ENCODE measurements at places on chromosomes 5 and 9.

DNA sequence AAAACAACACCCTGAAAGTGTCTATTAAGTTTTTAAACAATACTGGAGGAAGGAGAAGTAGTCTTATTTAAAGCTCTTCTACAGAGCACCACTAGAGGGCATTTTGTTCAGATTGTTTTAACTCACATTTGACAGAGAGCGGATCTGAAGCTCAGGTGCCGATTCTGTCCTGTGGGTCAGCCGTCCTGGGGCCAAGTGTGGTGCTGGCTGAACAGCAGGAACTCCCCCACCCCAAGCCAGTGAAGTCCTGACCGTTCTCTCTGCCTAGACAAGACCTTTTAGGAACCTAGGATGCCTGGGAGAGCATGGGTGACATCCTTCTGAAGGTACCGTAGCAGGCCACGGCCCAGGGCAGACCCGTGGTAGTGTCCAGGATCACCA, 3.9 kb downstream of the EXOC3 start:
- DNase-seq: peak; percentile 71

DNA sequence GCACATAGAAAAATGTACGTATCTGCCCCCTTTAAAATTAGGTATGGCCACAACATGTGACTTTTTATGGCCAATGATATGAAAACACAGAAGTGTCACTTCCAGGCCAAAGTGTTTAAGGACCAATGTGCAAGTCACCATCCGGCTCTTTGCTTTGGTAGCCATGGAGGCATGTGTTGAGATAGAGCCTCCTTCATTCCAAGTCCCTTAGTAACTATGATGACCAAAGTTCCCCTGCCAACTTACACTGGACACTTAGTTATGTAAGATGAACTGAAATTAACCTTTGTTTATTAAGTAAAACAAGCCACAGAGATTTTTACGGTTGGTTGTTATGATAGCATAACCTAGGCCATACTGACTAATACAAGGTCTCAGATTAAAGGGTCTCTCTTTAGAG, 51.0 kb downstream of the FBN2 start:
- DNase-seq: no peak

- DNase-seq: no peak
Measured at GRCh38 chr5:173719731-173720082, 103.3 kb upstream of the BOD1 start.

GRCh38 chr5:987761-988160, 20.8 kb upstream of the NKD2 start:
- DNase-seq: no peak

DNA sequence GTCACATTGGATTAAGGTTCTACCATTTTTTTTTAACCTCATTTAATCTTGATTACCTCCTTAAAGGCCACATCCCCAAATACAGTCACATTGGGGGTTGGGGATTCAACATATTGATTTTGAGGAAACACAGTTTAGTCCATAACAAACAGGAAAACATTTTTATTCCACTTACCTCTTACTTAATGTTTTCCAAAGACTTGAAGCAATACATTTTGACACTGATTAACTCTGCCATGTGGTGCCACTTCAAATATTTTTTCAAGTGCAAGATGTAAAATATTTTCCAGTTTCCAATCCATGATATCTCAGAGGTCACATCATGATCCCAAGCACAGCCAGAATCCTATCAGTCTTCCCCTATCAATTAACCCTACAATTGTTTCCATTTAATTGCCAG, 548.0 kb downstream of the CSNK1G3 start:
- DNase-seq: no peak

GRCh38 chr5:180117000-180117725, 45.6 kb upstream of the RNF130 start:
- DNase-seq: no peak

- DNase-seq: no peak
Measured at GRCh38 chr5:123776761-123777160, 264.8 kb downstream of the CSNK1G3 start.

GRCh38 chr5:147208134-147208533, 26.7 kb upstream of the STK32A start:
- no peak for DNase-seq

DNA sequence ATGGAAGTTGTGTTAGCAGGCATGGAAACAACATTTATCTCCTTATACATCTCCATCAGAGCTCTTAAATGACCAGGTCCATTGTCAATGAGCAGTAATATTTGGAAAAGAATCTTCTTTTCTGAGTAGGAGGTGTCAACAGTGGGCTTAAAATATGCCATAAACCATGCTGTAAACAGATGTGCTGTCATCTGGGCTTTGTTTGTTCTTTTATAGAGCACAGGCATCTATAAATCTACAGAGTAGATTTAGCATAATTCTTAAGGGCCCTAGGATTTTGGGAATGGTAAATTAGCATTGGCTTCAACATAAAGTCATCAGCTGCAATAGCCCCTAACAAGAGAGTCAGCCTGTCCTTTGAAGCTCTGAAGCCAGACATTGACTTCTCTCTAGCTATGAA, 7.7 kb upstream of the HRCT1 start:
- no peak for DNase-seq

DNA sequence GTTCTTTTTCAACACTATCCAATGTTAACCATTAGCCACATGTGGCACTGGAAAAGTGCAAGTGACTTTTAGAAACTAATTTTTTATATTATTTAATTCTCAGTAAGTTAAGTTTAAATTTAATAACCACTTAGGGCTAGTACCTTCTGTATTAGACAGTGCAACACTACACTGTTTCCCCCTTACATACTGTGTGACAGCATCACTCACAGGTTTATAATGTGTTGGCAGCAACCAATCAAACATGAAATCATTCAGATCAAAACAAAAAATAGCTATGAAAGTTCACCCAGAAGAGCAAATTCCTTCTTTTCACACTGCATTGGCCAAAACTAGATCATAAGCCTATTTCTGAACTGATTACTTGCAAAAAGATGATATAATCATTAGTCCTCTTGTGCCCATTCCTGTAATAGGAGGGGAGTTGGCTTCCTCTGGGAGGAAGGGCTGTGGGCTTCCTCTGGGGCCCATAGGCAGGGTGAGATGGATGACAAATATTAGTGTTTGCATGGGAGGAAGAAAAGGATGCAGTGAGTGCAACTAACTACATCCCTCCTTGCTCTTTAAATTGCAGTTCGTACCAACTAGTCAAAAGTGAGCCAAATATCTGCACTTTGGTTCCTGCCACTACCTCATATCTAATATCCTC, 708.1 kb upstream of the RGMB start:
- no peak for DNase-seq

DNA sequence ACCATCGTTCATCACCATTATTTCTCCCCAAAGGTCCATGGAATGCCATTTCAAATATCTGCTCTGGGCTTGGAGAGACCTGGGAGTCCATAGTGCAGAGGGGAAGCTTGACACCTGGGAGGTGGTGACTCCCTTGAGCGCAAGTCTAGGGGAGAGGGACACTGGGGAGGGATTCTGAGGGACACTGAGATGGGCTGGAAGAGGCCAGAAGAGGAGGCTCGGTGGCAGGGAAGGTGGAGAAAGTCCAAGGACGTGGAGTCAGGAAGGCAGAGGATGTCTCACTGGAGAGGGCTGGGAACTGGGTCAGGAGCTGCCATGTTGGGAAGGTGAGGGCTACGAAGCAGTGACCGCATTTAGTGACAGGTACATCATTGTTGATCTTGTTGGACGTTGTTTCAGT, 160.3 kb upstream of the MVB12B start:
- no peak for DNase-seq

- no peak for DNase-seq
Measured at GRCh38 chr9:20394969-20395368, 227.3 kb downstream of the MLLT3 start.

DNA sequence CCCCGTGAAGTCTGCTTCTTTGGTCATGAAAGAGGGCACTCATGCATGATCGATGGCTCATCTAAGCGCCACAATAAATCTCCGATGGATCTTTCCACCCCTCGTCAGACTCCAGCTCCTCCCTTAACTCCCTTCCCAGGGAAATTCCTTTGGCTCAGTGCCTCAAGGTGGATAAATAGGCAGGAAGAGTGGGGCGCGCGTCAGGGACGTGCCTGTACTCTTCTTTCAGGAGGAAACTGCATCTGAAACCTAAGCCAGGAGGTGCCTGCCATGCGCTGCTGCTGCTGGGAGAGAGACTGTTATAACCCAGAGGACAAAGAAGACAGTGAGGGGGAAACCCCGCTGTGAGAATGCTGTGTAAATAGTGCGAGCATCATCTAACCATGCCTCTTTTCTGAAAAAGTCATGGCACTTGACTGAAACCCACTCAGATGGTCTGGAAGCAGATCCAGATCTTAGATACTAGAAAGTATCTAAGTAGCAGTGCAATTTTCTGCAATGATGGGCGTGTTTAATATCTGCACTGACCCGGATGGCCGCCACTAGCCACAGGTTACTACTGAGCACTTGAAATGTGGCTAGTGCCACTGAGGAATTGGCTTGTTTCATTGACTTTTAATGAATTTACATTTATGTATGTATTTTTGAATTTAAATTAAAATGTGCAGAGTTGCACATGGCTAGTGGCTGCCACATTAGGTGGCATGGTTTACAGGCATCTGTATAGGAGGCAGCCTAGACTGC, 120.3 kb upstream of the BASP1 start:
- DNase-seq: no peak

GRCh38 chr5:149594206-149594895, 13.1 kb downstream of the ARHGEF37 start:
- DNase-seq: no peak

DNA sequence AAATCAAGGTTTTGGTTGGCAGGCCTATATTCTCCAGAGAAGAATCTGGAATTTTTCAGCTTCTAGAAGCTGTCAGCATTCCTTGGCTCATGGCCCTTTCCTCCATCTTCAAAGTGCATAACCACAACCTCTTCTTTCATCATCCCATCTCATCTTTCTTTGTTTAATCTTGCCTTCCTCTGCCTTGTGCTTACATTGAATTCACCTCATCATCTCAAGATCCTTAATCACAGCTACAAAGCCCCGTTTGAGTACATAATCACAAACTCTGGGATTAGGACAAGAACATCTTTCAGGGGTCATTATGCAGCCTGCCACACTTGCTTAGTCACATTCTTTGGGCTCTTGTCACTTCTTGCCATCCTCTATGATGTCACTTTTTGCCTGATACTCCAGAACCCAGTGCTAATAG, 130.3 kb downstream of the FOXD1 start:
- DNase-seq: no peak

DNA sequence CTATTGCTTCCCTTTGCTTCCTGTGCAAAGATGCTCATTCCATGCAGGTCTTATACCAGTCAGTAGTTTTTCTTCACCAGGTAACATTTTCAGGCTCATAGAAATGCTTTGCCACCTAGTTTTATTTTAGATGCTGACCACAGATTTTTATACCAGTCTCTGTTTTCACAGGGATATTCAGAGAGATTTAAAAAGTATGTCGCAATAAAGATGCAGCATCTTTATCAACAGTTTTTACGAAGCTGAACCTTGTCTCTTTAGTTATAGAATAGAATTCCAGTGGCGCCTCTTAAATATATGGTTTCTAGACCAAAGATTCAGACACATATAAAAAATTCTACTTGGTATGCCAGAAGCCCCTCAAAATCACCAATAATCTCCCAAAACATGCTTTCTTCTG, 155.7 kb upstream of the PCSK5 start:
- no peak for DNase-seq

- DNase-seq: no peak
Measured at GRCh38 chr9:23258569-23258968, 567.5 kb downstream of the ELAVL2 start.

GRCh38 chr5:72486371-72486770, 20.8 kb downstream of the ZNF366 start:
- no peak for DNase-seq

DNA sequence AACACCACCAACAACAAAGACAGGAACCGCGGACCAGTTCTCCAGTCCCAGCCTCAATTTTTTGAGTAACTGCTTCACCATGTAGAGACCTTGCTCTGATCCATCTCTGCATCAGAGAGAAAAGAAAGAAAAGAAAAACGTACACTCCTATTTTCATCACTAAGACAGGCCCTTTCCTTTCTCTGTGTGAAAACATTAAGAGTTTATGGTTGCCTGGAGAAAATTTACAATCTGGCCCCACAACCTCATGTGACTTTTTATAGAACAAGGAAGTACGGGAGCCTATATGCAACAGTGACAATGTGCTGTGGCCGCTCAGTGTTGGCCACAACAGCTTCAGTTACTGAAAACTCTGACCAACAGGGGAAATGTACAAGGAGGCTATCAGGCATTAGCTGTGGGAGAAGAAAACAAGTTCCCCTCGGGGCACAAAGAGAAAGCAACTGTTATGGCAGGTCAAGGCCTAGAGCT, 272.9 kb upstream of the PTGER4 start:
- DNase-seq: peak; percentile 78

- DNase-seq: no peak
Measured at GRCh38 chr5:54197018-54197417, 113.4 kb downstream of the ARL15 start.

DNA sequence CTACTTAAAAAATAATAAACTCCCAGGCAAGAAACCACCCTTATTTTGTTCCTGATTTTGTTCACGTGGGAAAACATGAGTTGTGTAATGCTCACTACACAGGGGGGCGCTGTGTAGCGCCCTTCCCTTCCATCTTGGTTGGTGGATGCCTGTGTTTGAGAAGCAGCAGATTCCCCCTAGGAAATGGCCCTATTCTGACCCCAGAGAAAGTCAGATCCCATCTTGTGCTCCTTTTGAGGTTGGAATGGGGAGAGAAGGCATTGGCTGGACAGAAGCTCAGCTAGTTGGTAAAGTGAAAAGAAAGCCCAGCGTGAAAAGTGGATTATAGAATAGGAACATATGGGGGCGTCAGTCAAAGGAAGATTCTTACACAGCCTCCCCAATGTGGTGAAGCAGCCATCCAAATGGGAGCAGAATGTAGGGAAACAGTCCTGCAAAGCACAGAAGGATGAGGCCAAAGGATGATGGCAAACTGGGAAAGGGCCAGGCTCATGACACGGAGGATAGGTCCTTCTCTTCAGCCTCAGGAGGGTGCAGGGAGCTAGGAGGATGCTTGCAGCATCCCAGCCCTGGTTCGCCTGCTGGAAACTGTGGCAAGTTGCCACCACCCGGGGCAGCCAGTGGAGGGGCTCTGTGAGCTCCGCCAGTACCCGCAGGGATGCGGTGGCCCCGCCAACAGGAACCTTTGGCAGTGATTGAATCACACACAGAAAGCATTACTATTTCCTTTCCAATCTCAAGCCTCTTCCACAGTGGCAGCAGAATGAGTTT, 314.2 kb upstream of the DAP start:
- DNase-seq: no peak

DNA sequence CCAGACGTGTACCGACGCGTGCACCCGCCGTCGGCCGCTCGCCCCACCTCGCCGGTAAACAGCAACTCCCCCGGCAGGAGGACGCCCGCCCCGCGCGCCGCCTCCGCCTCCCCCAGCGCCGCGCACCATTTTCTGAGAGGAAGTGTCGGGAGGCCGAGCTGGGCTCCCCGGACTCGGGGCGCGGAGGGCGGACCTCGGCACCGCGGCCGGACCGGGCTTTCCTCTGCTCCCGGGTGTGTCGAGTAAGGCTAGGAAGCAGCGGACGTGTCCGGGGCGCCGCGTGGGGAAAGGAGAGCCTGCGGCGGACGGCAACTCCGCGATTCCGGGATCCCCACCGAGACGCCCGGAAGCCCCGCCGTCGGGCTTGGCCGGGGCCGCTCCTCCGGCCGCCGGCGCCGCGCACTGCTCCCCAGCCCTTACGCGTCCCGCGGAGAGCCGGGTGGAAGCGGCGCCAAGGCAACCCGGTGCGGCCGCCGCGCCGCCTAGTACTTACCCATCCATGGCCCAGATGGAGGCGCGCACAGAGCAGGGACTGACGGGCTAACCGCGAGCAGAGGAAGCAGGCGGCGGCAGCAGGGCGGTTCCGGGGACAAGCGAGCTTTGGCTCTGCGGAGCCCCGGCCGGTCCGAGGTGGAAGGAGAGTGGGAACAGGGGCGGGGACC, at the start of gene PTBP3:
PTBP3 (minus strand) TSS at position 643 of the 662 bp plus-strand sequence. CDS start 35,754 bp downstream, outside the sequence.
- DNase-seq: peak; percentile 87

GRCh38 chr9:35728041-35728971, 3.7 kb downstream of the TLN1 start:
- DNase-seq: peak; percentile 86
